ENCODE measurements at places on chromosomes 6 and 20.

DNA sequence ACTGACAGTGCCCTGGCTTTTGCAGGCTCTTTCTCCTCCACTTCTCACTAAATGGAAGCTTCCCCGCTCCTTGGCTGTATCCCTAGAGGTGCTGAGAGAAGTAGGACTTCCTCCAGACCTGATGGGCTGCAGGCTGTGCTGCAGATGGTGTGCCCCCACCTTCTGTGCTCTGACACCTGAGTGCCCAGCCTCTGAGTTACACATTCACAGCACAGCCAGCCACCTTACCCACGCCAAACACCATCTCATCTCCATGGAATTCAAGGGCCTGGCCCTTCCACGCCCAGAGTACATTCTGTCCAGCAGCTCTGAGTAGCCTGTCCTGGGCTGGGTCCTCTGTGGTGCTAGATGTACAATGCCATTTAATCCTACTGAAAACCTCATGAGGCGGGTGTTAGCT lies 5.3 kb downstream of the SFTA2 start:
- no peak for DNase-seq

DNA sequence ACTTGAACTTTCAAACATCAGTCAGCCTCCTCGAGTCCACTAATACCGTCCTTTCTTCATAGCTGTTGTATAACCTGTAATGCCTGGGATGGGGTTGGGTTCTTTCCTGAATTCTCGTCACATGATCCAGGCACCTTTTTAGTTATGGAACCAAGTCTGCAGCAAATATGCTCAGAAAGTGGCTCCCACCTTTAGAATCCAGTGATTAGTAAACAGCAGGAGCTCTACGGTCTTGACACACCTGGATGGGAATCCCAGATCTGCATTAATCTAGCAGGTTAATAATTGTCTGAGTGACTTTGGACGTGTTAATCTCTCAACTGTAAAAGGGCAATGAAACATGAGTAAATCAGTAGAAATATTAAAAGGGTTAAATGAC lies 729 bp upstream of the ZHX3 start:
- DNase-seq = no peak

DNA sequence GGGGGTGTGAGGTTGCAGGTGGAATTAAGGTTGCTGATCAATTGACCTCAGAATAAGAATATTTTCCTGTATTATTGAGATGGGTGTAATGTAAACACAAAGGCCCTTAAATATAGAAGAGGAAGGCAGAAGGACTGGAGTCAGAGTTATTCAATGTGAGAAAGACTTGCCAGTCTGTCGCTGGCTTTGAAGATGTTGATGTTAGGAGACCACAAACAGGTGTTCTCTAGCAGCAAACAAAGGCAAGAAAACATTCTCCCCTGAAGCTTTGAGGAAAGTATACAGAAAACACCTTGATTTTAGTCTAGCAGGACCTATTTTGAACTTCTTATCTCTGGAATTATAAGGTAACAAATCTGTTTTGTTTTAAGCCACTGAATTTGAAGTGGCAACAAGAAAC lies 138.9 kb upstream of the PTPRK start:
- DNase-seq = no peak

DNA sequence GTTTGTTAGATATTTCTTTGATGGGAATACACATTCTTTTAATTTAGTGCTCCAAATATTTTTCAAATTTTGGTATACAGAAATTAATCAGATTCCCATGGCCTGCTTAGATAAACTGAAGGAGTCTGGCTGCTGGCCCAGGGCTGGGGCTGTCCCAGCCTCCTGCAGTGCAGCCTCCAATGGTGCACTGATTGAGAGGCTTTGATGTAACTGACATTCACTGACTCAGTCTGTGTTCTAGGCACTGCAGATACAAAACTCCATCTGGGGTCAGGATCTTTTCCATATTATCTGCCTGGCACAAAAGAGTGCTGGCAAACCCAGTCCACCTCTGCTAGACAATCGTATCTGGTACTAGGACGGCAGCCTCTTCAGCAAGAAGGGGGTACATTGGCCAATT lies 64.8 kb downstream of the GRIK2 start:
- no peak for DNase-seq

DNA sequence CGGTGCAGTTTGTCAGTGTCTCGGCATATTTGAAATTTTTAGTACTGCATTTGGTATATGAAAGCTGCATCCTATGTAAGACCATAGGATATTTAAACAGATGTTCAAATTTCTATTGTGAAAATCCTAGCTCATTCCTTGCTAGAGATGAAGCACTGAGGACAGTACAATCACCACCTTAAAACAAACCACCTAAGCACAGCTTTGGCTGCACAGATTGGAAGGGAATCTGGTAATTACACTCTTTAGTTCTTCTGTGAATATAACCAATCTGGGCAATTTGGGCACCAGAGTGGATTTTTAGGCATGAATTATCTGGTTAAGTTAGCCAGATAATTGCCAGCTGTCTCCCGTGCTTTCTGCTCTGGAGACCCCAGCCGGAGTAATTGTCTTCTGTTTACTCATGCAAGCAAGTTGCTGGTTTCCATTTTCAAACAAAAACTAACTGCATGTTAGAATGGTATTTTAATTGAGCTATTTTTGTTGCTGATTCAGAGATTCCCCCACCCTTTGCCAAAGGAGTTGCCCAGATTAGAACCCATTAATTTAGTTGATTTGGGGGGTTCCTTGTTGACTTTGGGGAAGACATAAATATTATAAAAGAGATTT lies 36.9 kb downstream of the E2F3 start:
- no peak for DNase-seq

DNA sequence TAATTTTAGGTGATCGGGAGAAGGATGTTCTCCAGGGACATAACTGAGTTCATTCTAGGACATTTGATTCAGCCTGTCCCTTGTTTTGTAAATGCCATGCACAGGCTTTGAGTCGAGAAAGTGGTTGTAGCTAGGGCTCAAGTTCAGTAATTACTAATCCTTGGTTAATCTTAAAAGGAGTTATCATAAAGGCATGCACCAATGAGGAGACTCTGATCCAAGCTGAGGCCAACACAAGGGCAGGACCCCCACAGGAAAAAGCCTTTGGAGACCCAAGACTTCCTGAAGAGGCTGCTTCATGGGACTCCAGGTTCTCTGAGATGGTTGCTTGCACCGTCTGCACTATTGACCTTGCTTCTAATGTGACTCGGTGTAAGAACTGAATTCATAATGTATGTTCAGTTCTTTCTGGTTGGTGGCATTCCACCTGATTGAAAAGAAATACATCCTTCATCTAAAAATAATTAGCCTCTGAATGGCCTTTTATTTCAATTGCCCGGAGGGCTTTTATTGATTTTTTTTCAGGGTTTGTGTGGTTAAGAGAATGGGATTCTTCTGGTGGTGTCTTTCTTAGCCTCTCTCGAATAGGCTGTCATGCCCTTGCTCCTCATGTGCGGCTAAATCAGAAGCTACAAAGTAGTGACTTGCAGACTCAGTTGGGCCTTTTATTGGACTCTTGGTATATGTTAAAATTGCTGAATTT lies 201.7 kb upstream of the PLCB4 start:
- no peak for DNase-seq
